ENCODE measurements at places on chromosomes 13 and 19. TPM values are rescaled to one million over a fixed set of nuclear protein-coding genes. Genes with fewer than 3 reads are reported as not detected.

The DPY19L3 gene
- 7.8 TPM for total RNA-seq

The FUT6 gene
- total RNA-seq, result under 0.01 TPM

The FAAP24 gene
- total RNA-seq, result 1.8 TPM

The ZNF793 gene
- 2.5 TPM for total RNA-seq

The ACER1 gene
- total RNA-seq, result 0.14 TPM
